ENCODE measurements at places on chromosomes 1 and 21. TPM values are rescaled to one million over a fixed set of nuclear protein-coding genes. Genes with fewer than 3 reads are reported as not detected.

RAP1GAP gene
- total RNA-seq, result 0.53 TPM

CELA2B gene
- total RNA-seq, result not detected

ZFP69B gene
- total RNA-seq, result 4.4 TPM

CPLANE2 gene
- total RNA-seq, result 7.7 TPM

ANGPTL1 gene
- not detected for total RNA-seq

PLD5 gene
- total RNA-seq, result not detected

MEX3A gene
- total RNA-seq, result not detected

FAM177B gene
- not detected for total RNA-seq

MATN1 gene
- total RNA-seq, result not detected

TMOD4 gene
- 3.2 TPM for total RNA-seq

SPRR2B gene
- not detected for total RNA-seq

SERPINC1 gene
- total RNA-seq, result not detected
